Activated T-helper 17 cell treated with anti-CD3 and anti-CD28 coated beads, Interleukin-2, amount 50 U/mL, for 72 hours (primary cell): ENCODE measurements at places on chromosomes 12 and 14. TPM values are rescaled to one million over a fixed set of nuclear protein-coding genes. Genes with fewer than 3 reads are reported as not detected.
A peak's percentile ranks its signal among the peaks of the same experiment; 100 is the strongest.

Gene RAD51AP1
- 43.9 TPM for total RNA-seq

Gene TAS2R9
- total RNA-seq = not detected

Gene KLHDC1
- 1.5 TPM for total RNA-seq

Gene DNAI7
- total RNA-seq = 0.09 TPM

Gene KRT79
- not detected for total RNA-seq

- no peaks in the 10 kb centered on the region for H3K27me3 ChIP-seq
- H3K27ac ChIP-seq = no peak overlapping the region
- H3K4me1 ChIP-seq = no peaks in the 10 kb centered on the region
- H3K36me3 ChIP-seq = no peaks in the 10 kb centered on the region
- ATAC-seq = no peak
- H3K4me3 ChIP-seq = no peak overlapping the region
Observed at GRCh38 chr14:66993512-66993911, 195.7 kb upstream of the GARIN2 start.

GRCh38 chr14:103634156-103634555 lies 5.1 kb downstream of the KLC1 start:
- H3K4me1 ChIP-seq = peaks cover 29% of the 10 kb centered on the region
- H3K36me3 ChIP-seq = peaks cover 64% of the 10 kb centered on the region

DNA sequence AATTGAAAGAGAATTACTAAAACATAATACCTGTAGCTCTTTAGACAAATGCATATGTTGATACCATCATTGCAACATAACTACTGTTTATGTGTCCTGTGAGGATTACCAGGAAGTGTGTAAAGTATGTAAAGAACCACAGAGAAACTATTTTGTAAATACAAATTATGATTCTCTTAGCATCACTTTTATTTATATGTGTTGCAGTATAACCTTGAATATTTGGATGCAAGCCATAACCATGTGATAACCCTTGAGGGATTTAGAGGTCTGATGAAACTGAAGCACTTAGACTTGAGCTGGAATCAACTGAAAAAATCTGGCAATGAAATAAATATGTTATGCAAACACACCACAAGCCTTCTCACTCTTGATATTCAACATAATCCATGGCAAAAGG lies 77.5 kb downstream of the LRRC9 start:
- no peak overlapping the region for H3K27ac ChIP-seq
- peaks cover 9% of the 10 kb centered on the region for H3K27me3 ChIP-seq
- ATAC-seq = no peak

DNA sequence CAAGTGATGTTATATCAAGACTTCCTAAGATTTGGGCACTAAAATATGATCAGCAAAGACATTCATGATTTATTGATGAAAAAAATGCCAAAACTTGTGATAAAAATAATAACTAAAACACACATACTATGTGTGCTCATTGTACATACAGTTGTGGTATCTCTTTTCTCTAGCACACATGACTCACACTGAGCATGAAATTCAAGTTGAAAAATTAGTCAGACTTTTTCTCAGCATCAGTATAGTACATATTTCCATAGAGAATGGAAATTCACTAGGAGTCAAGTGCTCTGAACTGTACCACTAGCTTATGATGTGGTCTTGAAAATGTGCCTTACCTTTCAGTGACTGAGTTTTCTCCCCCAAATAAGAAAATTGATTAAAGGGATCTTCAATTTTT lies 471.8 kb upstream of the FLRT2 start:
- no peaks in the 10 kb centered on the region for H3K4me1 ChIP-seq
- no peak overlapping the region for H3K4me3 ChIP-seq
- no peak overlapping the region for H3K27ac ChIP-seq
- H3K27me3 ChIP-seq = no peaks in the 10 kb centered on the region

DNA sequence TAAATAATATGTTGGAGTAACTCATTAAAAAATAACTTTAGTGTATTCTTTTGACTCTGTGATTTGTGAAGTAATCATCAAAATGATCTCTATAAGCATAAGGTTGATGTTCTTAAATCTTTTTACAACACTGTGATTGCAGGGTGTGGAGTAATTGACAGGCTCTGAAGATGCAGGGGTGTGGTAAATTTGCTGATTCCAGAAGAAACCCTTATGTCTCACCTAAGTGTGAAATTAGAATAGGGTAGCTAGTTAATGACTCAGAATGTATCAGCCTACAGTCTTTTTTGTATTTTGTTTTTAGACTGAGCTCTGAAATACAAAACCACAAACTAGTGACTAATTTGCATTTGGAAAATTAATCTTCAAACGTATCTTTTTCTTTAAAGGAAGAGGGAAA lies 5.9 kb downstream of the PRPF39 start:
- peak; percentile 99 for ATAC-seq
- peaks cover 94% of the 10 kb centered on the region for H3K36me3 ChIP-seq
- peak overlapping the region; percentile 91 for H3K27ac ChIP-seq
- H3K27me3 ChIP-seq = no peaks in the 10 kb centered on the region

DNA sequence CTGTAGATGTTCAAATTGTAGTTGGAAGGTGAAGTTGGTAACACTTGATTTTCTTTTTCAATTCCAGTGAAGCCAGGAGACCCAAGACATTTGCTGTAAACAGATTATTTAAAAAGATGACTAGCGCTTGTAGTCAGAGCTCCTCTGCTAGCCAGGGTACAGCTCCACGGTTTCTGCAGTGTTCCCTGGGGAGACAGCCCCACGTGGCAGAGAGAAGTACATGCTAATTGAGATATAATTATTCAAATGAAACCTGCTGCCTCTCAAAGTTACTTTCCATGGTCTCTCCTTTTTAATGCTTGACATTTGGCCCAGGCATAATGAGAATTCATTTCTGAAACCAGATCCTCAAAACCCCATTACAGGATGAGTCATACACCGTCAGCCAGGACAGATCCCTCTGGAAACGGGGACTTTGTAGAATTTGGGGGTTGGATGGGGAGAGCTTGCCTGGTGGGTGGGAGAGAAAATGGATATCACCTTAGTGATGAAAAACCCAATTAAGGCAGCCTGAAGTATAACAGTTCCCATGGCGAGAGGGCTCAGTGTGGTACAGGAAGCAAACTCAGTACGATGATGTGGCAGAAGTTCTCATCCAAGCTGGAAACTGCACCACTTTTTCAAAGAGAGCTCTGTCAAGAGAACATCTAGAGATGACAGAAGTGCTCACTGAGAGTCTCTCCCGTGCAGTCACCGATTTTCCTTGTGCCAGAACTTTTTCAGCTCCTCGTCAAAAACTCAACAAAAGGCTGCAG lies 637.7 kb upstream of the TMEM132C start:
- H3K27ac ChIP-seq = no peak overlapping the region
- ATAC-seq = no peak
- H3K4me1 ChIP-seq = no peaks in the 10 kb centered on the region
- H3K4me3 ChIP-seq = no peak overlapping the region

- no peak for ATAC-seq
- no peaks in the 10 kb centered on the region for H3K27me3 ChIP-seq
- H3K36me3 ChIP-seq = no peaks in the 10 kb centered on the region
- no peak overlapping the region for H3K4me3 ChIP-seq
Observed at GRCh38 chr14:42172304-42172703, 565.6 kb downstream of the LRFN5 start.

GRCh38 chr14:37466003-37466622 lies 128.9 kb downstream of the FOXA1 start:
- H3K4me1 ChIP-seq = no peaks in the 10 kb centered on the region
- H3K36me3 ChIP-seq = no peaks in the 10 kb centered on the region
- H3K27me3 ChIP-seq = no peaks in the 10 kb centered on the region
- no peak overlapping the region for H3K27ac ChIP-seq
